GM04503 (cell line): ENCODE measurements at places on chromosomes 3 and 15.

DNA sequence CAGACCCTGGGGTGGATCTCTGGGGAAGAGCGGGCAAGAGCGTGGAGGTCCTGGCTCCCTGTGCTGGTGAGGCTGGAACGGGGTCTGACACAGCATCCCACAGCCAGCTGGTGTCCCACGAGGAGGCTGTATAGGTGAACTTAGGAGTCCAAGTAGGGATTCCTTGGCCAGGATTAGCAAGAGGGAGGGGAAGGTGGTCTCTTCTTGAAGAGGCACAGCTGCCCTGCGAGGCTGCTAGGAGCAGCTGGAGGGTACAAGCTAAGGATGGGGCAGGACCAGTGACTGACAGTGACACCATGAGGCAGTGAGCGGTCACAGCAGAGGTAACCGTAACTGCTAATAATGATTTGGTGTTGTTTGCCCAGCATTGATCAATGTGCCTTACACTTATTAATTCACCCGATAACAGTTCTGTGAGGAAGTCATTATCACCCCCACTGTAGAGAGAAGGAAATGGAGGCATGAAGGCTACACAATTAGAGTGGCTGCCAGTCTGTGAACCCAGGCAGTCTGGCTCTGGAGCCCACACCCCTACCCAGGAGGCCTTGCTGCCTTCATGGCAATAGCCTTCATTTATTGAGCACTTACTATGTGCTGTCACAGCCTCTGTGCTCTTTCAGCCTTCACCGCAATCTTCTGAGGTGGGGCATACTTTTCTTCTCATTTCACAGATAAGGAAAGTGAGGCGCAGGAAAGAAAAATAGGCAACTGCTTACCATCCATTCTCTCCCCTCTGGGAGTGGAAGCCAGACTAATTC lies 59.4 kb downstream of the TMEM44 start:
- DNase-seq, result no peak

DNA sequence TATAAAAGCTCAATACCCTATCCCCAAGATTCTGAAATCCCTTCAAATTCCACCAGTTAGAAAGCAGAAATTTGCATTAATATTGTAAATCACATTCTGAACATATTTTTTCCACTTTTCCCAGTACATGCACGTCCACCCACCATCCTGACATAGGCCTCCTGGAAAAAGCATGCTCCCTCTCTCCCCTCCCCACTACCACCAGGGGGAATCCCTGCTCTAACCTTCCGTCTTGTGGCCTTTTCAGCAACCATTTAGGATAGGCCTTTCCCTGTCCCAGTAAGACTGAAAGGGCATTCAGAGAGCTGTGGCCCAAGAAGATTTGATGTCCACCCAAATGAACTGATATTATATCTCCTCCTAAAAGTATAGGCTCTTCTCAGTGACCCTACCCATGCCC lies 182.1 kb downstream of the ARRDC4 start:
- DNase-seq, result no peak

GRCh38 chr3:25461946-25462345 lies 33.9 kb downstream of the RARB start:
- DNase-seq, result no peak

DNA sequence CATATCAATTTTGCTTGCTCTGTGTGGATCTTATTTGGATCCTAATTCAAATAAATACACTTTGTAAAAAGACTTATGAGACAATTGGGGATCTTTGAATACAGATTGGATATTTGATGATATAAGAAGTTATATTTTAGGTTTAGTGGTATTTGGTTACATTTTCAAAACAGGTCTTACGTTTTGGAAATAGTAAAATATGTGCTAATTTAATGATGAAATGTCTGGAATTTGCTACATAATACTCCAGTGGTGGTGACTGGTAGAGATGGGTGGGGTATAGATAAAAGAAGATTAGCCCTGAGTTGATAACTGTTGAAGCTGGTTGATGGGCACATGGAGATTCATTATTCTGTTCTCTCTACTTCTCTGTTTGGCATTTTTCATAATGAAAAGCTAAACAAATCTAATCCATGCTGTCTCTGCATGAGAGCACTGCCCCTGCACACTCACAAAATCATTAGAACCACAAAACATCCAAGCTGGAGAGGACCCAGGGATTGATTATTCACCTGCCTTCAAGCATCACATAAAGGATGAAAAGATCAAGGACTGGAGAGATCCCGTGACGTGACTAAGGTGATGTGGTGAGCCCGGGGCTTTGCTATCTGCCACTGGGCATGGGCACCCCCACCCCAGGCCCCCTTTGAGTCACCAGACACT lies 58.9 kb downstream of the TLE3 start:
- no peak for DNase-seq

GRCh38 chr15:68383161-68384074 lies 48.5 kb downstream of the ITGA11 start:
- DNase-seq, result no peak

DNA sequence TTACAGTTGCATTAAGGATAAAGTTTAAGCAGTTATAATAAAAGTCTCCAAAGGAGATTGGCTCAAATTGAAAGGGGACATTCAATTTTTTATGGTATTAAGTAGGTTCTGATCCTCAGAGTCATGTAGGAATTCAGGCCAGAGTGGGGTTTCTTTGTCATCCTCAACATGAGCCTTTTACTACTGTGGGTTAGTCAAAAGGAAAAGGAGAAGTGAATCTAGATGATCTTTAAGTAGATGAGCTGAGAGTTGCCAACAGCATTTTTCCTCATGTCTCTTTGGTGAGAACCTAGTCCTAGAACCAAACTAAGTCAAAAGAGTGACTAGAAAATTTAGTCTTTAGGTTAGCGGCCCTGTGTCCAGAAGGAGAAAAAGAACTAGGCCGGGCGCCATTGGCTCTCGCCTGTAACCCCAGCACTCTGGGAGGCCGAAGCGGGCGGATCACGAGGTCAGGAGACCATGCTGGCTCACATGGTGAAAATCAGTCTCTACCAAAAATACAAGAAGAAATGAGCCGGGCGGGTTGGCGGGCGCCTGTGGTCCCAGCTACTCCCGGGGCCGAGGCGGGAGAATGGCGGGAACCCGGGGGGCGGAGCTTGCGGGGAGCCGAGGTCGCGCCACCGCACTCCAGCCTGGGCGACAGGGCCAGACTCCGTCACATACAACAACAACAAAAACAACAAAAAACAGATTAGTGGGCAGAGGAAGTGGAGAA lies 4.2 kb upstream of the CHL1 start:
- DNase-seq, result no peak

DNA sequence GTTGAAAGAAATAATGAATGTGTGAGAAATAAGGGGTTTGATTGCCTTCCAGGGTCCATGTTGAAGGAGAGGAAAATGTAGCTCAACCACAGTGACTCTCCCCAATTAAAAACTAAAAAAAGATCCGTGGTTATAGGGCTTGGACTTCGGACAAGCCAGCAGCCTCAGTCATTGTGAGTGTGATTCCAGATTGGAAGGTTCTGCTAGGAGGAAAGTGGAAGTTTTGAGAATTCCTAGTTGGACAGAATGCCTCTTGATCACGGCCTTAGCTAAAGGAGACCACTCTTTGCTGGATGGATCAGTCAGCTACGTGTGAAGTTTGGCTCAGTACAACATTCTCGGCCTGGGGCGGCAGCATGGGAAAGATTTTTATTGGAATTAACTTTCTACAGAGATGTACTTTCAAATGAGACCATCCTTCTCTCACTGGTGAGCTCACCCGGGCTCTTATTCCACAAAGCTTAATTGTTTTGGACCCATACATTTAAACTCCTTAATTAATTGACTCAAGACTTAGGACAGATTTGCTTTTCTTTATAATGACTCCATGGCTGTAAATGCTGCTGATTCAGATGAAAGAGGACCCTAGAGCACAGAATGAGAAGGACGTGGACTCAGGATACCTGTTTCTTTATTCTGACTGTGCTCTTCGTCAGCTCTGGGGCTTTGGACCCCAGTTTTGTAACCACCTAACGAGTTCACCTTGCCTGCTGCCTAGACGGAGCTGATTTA lies 27.5 kb downstream of the FLNB start:
- DNase-seq, result no peak

GRCh38 chr3:45535665-45536064 lies 58.9 kb upstream of the LIMD1 start:
- DNase-seq, result no peak

DNA sequence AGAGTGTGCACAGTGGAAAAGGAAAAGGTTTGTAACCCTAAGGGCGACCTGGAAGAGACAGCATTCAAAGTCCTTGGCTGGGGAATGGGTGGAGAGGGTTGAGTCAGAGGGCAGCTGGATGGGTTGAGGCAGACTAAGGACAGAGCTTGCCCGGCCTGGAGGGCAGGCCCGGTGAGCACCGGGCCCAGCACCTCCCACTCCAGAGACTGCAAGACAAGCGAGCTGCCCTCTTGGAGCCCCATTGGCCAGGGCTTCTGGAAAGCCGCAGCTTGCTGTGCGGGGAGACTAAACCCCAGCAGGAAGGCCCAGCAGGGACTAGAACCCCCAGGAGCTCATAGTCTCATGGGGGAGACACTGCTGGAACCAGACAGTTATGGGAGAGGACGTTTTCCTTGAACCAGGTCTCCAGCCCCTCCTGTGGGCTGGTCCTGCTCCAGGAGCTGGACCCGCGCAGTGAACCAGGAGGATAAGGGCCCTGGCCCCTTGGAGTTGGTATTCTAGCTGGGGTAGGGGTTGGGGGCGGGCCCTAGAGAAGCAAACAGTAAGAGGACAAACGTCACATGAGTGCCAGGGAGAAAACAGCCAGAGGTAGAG lies 59.1 kb downstream of the RGMA start:
- no peak for DNase-seq

DNA sequence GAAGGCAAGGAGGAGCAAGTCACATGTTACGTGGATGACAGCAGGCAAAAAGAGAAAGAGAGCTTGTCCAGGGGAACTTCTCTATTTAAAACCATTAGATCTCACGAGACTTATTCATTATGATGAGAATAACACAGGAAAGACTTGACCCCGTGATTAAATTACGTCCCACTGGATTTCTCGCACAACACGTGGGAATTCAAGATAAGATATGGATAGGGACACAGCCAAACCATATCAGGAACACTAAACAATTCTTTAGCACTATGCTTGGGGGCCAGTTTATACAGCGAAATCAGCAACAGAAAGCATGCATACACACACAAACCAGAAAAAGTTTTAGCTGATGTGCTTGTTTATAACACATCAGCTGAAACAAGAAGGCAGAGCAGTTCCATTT lies 704.2 kb downstream of the OTOL1 start:
- DNase-seq, result no peak

- DNase-seq, result no peak
Measured at GRCh38 chr3:135944831-135945230, 20.7 kb upstream of the PPP2R3A start.
